Body of pancreas (tissue), 4 donors: ENCODE measurements at places on chromosomes 13 and 19. TPM values are rescaled to one million over a fixed set of nuclear protein-coding genes. Genes with fewer than 3 reads are reported as not detected.

The APC2 gene
- total RNA-seq: not detected

The CYP2F1 gene
- total RNA-seq: not detected

The TRPC4 gene
- 0.33 TPM for total RNA-seq

GRCh38 chr13:62251734-62252133 lies 836.1 kb upstream of the PCDH20 start:
- no peak overlapping the region for H3K27ac ChIP-seq
- no peak for DNase-seq
- no peaks in the 10 kb centered on the region for H3K27me3 ChIP-seq

DNA sequence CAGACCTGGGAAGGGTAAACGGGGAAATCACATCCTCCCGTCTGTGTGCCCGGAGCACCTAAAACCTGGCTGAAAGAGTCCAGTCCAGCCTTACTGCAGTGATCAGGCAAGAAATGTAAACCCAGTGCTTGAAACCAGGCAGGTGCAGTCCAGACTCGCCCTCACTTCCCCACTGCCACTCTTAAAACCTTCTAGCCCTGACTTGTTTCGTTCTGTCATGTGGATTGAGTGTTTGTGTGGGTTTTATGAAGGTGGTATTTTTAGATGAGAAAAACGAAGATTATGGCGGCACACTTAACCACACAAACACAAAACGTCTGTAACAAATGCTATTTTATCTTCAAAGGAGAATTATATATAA lies 839 bp upstream of the CKAP2 start:
- peak; percentile 17 for DNase-seq
- peak overlapping the region; percentile 86 for H3K27ac ChIP-seq
- H3K4me1 ChIP-seq: peaks cover 23% of the 10 kb centered on the region
- no peaks in the 10 kb centered on the region for H3K36me3 ChIP-seq
- H3K27me3 ChIP-seq: no peaks in the 10 kb centered on the region
- H3K4me3 ChIP-seq: no peak overlapping the region

GRCh38 chr13:24511019-24511815 lies 1.4 kb downstream of the PARP4 start:
- no peak for DNase-seq
- H3K4me3 ChIP-seq: no peak overlapping the region
- H3K4me1 ChIP-seq: peaks cover 19% of the 10 kb centered on the region
- no peaks in the 10 kb centered on the region for H3K36me3 ChIP-seq
- peak overlapping the region; percentile 96 for H3K27ac ChIP-seq

- H3K27ac ChIP-seq: no peak overlapping the region
- no peak for DNase-seq
- no peaks in the 10 kb centered on the region for H3K36me3 ChIP-seq
- no peaks in the 10 kb centered on the region for H3K4me1 ChIP-seq
- no peaks in the 10 kb centered on the region for H3K27me3 ChIP-seq
Measured at GRCh38 chr19:32233885-32234284, 111.5 kb upstream of the ZNF507 start.

GRCh38 chr19:2294687-2295335 lies 12.8 kb upstream of the PEAK3 start:
- no peak overlapping the region for H3K4me3 ChIP-seq
- H3K36me3 ChIP-seq: no peaks in the 10 kb centered on the region
- no peak overlapping the region for H3K27ac ChIP-seq
- peaks cover 20% of the 10 kb centered on the region for H3K4me1 ChIP-seq
- no peak for DNase-seq
- H3K27me3 ChIP-seq: peaks cover 26% of the 10 kb centered on the region

DNA sequence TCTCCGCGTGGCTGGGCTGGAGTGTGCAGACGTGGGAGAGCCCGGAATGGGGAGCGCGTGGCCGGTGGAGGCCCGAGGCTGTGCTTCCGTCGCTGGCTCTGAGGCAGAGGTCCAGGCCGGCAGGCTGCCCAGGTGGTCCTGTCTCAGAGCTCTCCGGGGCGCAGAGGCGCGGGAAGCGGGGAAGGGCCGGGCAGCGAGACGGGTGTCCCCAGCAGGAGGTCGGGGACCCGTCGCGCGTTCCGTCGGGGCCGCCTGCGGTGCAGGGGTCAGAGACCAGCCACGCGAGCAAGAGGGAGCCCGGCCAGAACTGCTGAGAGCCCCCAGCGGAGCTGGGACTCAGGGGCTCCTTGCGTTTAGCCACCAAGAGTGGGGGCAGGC lies 1.3 kb upstream of the C1QTNF9 start:
- no peaks in the 10 kb centered on the region for H3K27me3 ChIP-seq
- H3K4me1 ChIP-seq: peaks cover 7% of the 10 kb centered on the region
